ENCODE measurements at places on chromosomes 2 and 18.

DNA sequence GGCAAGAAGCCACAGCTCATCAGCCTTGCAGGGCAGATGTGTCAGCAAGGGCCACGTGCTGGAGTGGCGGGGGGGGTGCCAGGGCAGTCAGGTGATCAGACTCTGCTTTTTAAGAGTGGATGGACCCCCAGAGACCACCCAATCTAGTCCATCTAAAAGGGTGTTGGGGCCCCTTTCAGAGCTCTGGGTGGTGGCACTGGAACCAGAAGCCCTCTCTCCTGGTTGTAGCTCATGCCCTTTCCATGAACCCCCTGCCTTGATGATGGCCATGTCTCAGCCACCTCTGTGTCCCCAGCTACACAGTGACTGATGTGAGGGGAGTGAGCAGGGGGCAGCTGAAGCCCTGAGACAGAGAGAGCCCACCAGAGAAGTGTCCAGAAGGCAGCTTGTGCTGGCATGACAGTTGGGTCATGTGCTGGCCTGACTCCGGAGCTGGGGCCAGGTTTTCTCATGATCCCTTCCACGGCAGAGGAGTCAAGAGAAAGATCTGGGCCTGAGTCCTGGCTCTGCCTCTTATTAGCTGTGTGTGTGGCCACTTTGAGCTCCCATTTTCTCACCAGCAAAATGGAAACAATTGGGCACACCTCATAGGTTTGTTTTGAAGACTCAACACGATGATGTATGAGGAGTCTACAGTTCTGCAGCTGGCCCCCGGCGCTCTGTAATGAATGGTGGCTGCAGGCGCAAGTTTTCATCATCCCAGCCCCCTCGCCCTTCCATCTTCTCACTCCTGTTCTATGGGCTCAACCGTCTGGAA, 195.7 kb downstream of the ZFP36L2 start:
- DNase-seq, result no peak

GRCh38 chr2:118669654-118670053, 177.8 kb downstream of the EN1 start:
- DNase-seq, result no peak

DNA sequence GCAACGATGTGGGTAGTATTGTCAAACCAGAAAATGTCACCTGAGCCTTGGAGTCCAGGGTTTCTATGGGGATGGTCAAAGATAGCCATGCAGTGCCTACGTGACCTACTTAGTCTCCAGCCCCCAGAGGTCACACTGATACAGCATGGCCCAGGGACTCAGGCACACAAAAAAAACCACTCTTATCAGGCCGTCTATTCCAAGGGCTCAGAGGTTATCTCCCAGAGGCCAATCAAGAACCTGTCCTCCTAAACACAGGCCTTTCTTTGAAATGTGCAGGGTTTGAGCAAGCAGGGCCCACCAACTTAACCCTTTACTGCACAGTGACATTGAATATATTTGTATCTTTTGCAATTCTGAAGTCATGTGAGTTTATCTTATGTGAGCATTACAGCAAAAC, 82.7 kb downstream of the MRO start:
- no peak for DNase-seq

DNA sequence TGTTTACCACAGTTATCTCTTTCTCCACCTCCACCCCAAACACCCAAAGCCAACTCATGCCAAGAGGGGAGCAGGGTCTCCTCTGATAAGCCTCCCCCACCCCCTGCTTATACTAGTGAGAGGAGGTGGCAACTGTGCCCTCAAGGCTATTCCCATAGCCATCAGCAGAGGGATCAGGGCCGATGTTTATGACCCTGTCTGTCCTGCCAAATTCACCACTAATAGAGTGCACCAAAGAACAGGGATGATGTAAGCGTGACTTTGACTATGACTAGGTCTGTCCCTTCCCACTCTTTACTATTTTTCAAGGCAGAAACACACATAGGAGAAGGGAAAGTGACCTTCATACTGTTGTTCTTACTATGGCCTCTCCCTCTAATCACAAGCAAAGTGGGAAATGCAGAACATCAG, 74.6 kb downstream of the CLHC1 start:
- no peak for DNase-seq

DNA sequence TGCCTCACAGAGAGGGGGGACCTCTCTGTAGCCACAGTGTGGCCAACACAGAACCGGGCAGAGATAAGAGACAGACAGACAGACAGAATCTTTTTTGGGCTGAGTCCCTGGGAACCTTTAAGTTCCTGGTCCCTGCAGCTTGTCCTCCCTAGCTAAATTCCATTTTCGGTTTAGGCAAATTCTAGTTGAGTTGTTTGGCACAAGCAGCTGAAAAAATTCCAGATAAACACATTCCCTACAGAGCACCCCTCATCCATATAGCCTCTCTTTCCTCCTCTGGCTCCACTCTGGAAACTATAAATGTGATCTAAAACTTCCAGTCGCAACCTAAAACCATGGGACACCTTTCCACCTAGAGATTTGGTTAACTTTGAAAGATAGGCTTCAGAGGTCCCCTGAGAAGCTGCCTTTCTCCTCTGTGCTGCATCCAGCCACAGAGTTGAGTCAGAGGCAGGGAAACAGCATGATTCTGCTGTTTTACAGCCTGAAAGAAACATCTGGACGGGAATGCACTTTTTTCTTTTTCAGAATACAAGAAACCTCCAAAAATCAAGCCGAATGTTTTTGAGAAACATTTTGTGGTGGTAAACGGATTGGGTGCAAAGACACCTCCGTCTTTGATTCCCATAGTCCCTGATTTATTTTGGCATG, 30.9 kb downstream of the SLC4A3 start:
- no peak for DNase-seq

- no peak for DNase-seq
Observed at GRCh38 chr2:160041091-160041490, 21.3 kb downstream of the PLA2R1 start.
